ENCODE measurements at places on chromosomes 2 and 18. TPM values are rescaled to one million over a fixed set of nuclear protein-coding genes. Genes with fewer than 3 reads are reported as not detected.

C1QL2 gene
- total RNA-seq: not detected

HNRNPLL gene
- 45.0 TPM for total RNA-seq

ICA1L gene
- 8.9 TPM for total RNA-seq

FEV gene
- total RNA-seq: not detected

PDE1A gene
- 34.9 TPM for total RNA-seq

CXCR1 gene
- not detected for total RNA-seq

APOB gene
- not detected for total RNA-seq

ABCB11 gene
- not detected for total RNA-seq

FSHR gene
- not detected for total RNA-seq

PPP3R1 gene
- 10.6 TPM for total RNA-seq

HOXD13 gene
- not detected for total RNA-seq

CMPK2 gene
- total RNA-seq: 11.0 TPM

SULT1C4 gene
- 0.33 TPM for total RNA-seq

SELENOI gene
- total RNA-seq: 14.6 TPM

SATB2 gene
- 2.3 TPM for total RNA-seq

LCLAT1 gene
- total RNA-seq: 21.5 TPM

All from fibroblast of the aortic adventitia (primary cell).